ENCODE measurements at places on chromosomes 6 and 20.

GRCh38 chr20:45368221-45368980 is 5.4 kb downstream of the SYS1 start:
- DNase-seq, result no peak

GRCh38 chr20:44070139-44070900 is 116.7 kb downstream of the JPH2 start:
- DNase-seq, result no peak

- no peak for DNase-seq
Measured at GRCh38 chr6:39452306-39453145, 130.0 kb upstream of the KCNK16 start.

DNA sequence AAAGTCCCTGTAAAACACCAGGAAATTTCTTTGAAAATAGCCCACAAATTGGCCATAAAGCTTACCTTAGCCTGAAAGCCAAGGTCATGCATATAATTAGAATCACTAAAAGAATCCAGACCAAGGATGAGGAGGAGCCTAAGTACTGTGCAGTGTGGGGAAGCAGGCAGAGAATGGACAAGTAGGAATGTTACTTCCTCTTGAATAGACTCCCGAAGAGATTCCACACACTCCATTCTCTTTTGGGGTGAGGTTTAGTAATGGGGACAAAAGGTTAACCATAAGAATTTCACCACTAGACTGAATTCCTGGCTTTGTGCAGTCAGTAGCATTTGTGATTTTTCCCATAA is 27.5 kb upstream of the MARCKS start:
- DNase-seq, result no peak

- DNase-seq, result no peak
Measured at GRCh38 chr20:39206899-39207564, 244.9 kb downstream of the DHX35 start.

- DNase-seq, result no peak
Measured at GRCh38 chr6:30893001-30893591, 8.8 kb downstream of the DDR1 start.

DNA sequence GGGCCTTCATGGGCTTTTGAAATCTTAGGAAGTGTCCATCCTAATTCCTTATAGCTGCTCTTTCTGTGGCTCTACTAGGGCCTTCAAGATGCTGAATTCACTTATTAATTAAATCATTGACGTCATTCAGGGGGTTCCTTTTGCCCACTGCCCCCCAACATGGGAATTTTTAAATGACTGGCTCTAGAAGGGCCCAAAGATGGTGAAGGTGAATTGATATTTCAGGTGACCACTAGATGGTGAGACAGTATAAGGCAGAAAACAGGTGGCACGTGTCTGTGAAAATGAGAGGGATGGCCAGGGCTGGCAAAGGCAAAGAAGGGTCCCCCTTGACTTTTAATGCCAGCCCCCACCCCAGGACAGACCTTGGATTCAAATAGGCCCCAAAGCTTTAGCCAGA is 11.8 kb downstream of the GNAS start:
- DNase-seq, result no peak

- no peak for DNase-seq
Measured at GRCh38 chr6:12280458-12280857, 9.7 kb upstream of the EDN1 start.

GRCh38 chr20:19502169-19502568 is 255.9 kb upstream of the RIN2 start:
- no peak for DNase-seq

GRCh38 chr6:45388328-45388727 is 10.6 kb upstream of the SUPT3H start:
- no peak for DNase-seq

DNA sequence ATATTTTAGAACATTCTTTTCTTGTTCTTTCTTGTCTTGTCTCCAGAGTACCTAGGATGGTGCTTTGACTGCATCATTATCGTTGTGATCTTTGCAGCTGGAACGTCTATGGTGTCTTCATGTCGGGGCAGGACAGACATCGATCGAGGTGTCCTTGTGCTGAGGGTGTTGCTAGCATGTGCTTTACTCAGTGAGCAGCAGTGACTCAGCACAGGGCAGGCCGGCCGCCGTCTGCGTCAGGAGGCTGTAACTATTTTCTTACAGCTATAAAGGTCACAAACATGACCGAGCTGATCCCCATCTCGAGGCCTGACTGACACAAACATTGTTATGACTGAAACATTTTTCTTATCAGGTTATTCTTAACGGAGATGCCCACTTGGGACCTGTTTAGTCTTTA is 14.9 kb upstream of the CTCFL start:
- DNase-seq, result no peak

GRCh38 chr6:103183831-103184411 is 1675.8 kb downstream of the HACE1 start:
- no peak for DNase-seq

- DNase-seq, result no peak
Measured at GRCh38 chr6:71886184-71887005, at the start of gene RIMS1. RIMS1 (plus strand) TSS chr6:71886550; CDS start chr6:71887024, 474 bp downstream.

DNA sequence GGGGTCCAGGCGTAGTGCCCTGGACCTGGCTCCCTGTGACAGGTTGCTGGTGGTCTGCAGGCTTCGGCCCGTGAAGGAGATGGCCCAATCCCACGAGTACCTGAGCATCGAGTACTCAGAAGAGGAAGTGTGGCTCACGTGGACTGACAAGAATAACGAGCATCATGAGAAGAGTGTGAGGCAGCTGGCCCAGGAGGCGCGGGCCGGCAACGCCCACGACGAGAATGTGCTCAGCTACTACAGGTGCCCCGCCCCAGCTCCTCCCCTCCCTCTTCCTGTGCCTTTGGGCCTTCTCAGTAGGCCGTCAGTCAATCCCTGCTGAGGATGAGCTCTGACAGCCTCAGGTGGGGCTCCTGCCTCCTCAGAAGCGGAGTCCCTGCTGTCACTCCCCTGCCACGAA is 42.6 kb downstream of the UQCC2 start:
- DNase-seq, result no peak

Data from stimulated activated CD8-positive, alpha-beta memory T cell treated with anti-CD3 and anti-CD28 coated beads, Interleukin-7, amount 100 ng/mL, for 48 hours (primary cell).